ENCODE measurements at places on chromosomes 6 and 20. TPM values are rescaled to one million over a fixed set of nuclear protein-coding genes. Genes with fewer than 3 reads are reported as not detected.

The B3GAT2 gene
- total RNA-seq = not detected

The NOX3 gene
- total RNA-seq = not detected

The OR2J3 gene
- total RNA-seq = not detected

The MDFI gene
- total RNA-seq = 0.21 TPM

The MUC22 gene
- total RNA-seq = not detected

The NHSL1 gene
- 64.2 TPM for total RNA-seq

The PERP gene
- 38.0 TPM for total RNA-seq

The DHX35 gene
- total RNA-seq = 21.3 TPM

The ZNF334 gene
- total RNA-seq = not detected

GRCh38 chr20:41063442-41063841 is 34.8 kb downstream of the TOP1 start:
- no peak for DNase-seq

GRCh38 chr6:118923035-118923434 is 11.9 kb downstream of the MCM9 start:
- DNase-seq = no peak

DNA sequence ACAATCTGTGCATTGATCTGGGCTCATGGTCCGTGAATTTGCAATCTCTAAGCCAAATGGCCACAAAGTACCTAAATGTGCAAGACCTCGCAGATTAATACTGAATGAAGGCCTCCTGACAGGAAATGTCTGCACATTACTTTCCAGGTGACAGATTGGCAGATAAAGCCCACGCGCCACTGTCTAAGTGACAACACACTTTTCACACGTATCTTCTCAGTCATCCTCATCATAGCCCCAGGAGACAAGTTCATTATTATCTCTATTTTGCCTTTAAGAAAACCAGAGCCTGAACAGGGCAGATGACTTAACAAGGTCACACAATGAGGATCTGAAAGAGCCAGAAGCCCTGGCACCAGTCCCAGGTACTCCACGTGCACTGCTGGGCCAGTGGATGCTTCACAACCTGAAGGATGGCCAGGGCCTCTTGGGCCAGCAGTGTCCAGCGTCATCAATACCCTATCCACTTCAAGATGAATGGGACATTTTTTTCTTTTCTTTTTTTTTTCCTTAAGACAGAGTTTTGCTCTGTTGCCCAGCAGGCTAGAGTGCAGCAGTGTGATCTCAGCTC is 266.3 kb downstream of the PTPRT start:
- DNase-seq = no peak

DNA sequence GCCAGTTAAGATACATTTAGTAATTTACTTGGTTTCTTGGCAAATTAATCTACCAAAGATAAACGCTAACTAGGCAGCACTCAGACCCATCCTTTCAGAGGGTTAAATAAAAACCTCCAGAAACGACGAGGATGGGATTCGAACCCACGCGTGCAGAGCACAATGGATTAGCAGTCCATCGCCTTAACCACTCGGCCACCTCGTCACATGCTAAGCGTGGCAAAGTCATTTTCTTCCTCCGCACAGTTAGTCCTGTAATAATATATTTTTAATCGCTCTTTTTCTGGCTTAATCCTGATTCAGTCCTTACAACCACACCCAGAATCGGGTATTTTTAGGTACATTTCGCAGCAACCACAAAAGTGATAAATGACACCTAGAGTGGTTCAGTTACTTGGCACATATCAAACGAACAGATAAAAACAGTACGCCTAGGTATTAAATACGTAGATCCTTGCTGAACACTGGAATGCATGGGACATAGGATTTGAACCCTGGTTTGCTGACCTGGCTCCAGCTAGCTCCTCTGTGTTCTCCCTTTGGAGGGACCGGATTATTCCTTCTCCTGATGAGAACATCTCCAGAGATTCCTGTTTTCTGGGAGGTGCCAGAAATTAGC is 71.6 kb downstream of the GPX5 start:
- peak; percentile 83 for DNase-seq

GRCh38 chr6:34205916-34206315 is 30.8 kb upstream of the HMGA1 start:
- DNase-seq = no peak

- no peak for DNase-seq
Observed at GRCh38 chr6:134015719-134016557, 36.5 kb downstream of the SLC2A12 start.

GRCh38 chr6:11164717-11165646 is 53.5 kb upstream of the ERVFRD-1 start:
- DNase-seq = no peak

DNA sequence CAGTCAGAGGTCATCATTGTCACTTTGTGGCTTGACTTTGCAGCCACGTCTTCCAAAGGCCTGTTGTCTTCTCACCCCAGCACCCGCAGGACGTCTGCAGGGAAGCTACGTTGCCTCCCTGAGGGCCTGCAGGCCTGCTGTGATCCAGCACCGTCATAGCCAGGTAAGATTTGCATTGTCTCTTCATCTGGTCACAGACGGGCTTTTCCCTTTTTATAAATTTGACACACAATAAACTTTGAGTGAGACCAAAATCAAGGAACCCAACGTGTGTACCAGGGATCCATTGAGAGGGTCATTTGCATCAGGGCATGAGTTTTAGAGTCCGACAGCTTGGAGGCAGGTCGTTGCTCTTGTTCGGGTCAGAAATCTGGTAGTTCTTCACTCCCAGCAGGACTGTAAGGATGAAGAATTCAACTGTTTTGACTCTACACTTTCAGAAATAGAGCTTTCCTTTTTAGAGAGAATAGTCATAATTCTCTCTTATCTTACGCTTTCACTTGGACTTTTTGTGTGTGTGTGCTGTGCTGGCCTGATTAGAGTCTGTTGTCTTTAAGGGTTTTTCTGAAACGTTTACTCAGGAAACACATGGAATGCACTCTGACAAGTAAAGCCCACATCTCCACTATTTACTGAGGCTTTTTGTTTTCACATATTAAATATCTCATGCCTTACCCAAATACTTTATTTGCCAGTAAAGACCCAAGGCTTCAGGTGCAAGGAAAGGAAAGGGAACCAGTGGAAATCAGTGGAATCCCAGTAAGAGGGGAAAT is 177.2 kb upstream of the TAB2 start:
- DNase-seq = no peak

DNA sequence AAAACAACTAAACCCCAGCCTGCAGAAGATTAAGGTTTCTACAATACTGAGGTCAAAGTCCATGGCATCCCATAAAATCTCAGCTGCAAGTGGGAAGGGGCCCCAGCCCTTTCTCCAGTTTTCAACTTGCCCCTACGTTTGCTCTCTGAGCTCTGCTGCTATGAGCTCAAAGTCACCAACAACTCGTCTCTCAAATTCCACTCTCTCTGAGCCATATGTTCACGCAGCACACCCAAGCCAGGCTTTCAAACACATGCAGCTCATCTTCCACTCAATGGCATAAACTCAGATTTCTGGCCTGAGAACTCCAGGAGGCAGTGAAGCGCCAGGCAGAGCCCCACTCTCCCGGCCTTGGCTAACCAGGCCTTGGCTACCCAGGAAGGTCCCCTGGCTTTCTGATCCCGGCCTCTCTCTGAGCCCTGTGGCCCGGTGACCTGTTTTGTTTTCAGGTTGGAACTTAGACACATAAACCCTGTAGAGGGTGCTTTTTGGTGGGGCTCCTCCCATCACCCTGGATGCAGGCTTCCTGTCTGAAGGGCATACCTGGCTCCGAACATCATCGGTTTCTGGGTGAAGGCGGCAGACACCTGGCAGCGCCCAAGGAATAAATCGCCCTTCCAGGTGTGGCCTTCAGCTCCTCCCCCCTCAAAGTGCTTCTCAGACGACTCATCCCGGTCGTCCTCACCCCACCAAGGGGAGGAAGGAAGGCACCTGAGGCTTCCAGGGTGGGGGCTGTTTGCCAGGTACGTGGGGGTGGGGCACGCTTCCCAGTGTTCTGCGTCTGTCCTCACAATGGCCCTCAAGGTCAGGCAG is 12.4 kb downstream of the SLC22A23 start:
- DNase-seq = no peak

DNA sequence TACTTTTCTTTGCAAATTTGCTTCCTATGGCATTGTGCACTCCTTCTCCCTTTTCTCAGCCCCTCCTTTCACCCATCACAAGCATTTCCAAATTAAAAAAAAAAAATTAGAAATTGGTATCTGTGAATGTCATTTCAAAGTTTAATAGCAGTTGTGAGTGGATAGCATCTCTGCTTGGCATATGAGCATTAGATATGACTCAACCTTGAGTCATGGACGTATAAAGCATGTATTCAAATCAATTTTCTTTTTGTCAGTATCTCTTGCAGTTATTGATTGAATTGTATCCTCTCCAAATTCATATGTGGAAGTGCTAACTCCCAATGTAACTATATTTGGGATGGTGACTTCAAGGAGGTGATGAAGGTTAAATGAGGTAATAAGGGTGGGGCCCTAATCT is 60.1 kb upstream of the MAP3K7 start:
- no peak for DNase-seq

GRCh38 chr20:41175727-41176330 is 38.5 kb downstream of the PLCG1 start:
- DNase-seq = no peak

GRCh38 chr20:35709259-35709658 is 10.1 kb downstream of the ROMO1 start:
- peak; percentile 30 for DNase-seq

GRCh38 chr6:33768644-33769120 is 20.2 kb downstream of the LEMD2 start:
- DNase-seq = peak; percentile 79

DNA sequence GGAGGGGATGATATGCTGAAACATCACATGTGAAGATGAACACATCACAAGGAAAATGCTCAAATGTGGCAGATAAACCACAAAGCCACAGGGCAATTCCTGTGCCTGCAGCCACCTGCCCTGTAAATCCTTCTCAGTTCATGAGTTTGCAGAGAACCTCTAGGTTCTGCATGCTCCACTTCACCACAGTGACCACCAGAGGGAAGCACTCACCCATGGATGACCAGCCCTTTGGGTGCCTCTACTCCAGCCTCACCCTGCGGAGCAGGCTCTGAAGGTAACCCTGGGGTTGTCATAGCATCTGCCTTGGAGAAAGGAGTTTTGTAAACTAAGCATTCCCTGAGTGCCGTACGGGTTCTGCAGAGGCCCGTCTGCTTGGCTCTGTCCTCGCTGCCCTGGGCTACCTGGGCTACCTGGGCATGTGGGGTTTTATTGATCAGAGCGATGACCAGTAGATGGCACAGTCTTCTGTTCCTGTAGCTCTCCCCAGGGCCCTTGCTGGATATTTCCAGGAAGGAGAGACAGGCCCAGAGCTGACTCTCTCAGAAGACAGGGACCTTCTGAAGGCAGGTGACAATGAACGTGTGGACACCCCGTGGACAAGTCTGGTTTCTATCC is 31.7 kb upstream of the CST1 start:
- peak; percentile 76 for DNase-seq

DNA sequence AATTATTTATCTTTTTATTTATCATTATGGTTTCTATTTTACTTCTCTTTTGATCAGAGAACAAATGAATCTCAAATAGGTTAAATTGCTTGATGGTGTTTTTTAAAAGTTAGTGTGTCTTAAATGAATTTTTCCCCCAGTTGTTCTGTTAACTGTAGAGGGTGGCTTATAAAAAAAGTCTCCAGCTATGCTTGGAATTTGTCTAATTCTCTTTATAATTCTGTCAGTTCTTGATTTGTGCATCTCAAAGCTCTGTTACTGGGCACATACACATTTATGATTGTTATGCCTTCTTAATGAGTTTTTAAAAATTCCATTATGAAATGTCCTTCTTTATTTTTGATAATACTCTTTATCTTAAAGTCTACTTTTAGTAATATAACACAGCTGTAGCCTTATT is 58.0 kb downstream of the LIN28B start:
- no peak for DNase-seq

GRCh38 chr20:4451487-4452081 is 270.1 kb upstream of the PRND start:
- DNase-seq = no peak

DNA sequence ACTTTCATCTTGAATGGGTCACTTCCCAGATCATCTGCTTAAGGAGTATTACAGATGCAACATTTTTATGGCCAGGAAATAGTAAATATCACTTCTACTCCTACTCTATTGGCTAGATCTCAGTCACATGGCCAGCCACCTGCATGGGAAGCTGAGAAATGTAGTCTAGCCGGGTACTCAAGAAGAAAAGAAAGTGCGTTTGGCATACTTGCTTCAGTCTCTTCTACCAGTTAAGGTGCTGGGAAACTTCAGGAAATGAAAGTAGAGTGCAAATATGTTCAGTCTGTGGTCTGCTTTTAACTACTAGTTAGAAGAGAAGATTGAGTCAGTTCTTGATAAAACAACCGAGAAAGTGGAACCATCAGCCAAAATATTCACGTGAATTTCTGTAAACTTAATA is 129.2 kb downstream of the PDSS2 start:
- DNase-seq = no peak

GRCh38 chr20:61424011-61424627 is 172.1 kb downstream of the CDH4 start:
- DNase-seq = no peak

Data from SK-MEL-5 (cell line).